ENCODE measurements at places on chromosomes 3 and 15. TPM values are rescaled to one million over a fixed set of nuclear protein-coding genes. Genes with fewer than 3 reads are reported as not detected.

The FSTL1 gene
- total RNA-seq = 849 TPM

The GLDN gene
- 6.5 TPM for total RNA-seq

The FBXO40 gene
- not detected for total RNA-seq

The GRK7 gene
- not detected for total RNA-seq

The SNX1 gene
- 45.0 TPM for total RNA-seq

The INSYN1 gene
- 3.0 TPM for total RNA-seq

The C3orf49 gene
- total RNA-seq = not detected

The ITIH3 gene
- total RNA-seq = 2.8 TPM

The SMCO1 gene
- not detected for total RNA-seq

The EAF1 gene
- total RNA-seq = 22.6 TPM

The GP5 gene
- total RNA-seq = 0.26 TPM

The GOLGA8Q gene
- 2.0 TPM for total RNA-seq

The NME9 gene
- total RNA-seq = not detected

The DNASE1L3 gene
- total RNA-seq = not detected

The CCDC39 gene
- total RNA-seq = 0.12 TPM

The GHSR gene
- not detected for total RNA-seq

The C3orf20 gene
- total RNA-seq = 0.13 TPM

The MYLK gene
- total RNA-seq = 234 TPM

The WNT5A gene
- 39.0 TPM for total RNA-seq
